ENCODE measurements at places on chromosomes 2 and 18.

- no peak for DNase-seq
Measured at GRCh38 chr2:176117823-176118371, 1.3 kb downstream of the HOXD10 start.

DNA sequence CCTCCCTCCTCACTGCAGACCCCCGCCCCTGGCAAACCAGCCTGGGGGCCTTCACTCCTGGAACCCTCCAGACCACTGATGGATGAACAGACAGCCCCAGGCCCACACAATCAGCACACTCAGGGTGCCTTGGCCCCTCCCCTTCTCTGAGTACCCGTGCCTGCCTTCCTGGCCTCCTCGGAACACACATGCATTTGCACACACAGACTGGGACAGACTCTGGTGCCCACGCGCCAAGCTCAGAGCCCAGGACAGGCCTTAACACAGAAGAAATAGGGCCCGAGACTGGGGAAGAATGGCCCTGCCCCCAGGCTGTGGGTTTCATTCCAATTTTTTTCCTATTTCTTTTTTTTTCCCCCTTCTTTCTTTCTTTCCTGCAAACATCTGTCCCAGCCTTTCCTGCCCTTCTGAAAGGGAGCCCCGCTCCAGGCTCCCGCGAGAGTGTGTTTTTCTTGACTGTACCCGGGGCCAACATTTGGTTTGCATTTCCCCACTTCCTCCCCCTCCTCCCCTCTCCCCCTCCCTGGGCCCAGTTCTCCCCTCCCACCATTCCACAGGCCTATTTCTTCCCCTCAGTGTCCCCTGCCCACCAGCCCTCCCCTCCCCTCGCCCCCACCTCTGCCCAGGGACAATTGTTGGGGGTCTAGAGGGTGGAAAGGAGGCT is 618 bp upstream of the TNS1 start:
- no peak for DNase-seq

- DNase-seq, result peak; percentile 81
Measured at GRCh38 chr2:59413751-59414570, 1139.5 kb downstream of the BCL11A start.

GRCh38 chr2:132871831-132872230 is 201.8 kb upstream of the LYPD1 start:
- DNase-seq, result no peak

- no peak for DNase-seq
Measured at GRCh38 chr2:8529706-8530277, 152.1 kb upstream of the ID2 start.

GRCh38 chr2:61710711-61711110 is 143.1 kb downstream of the FAM161A start:
- no peak for DNase-seq

- DNase-seq, result no peak
Measured at GRCh38 chr2:215854008-215854407, 159.3 kb downstream of the MREG start.

DNA sequence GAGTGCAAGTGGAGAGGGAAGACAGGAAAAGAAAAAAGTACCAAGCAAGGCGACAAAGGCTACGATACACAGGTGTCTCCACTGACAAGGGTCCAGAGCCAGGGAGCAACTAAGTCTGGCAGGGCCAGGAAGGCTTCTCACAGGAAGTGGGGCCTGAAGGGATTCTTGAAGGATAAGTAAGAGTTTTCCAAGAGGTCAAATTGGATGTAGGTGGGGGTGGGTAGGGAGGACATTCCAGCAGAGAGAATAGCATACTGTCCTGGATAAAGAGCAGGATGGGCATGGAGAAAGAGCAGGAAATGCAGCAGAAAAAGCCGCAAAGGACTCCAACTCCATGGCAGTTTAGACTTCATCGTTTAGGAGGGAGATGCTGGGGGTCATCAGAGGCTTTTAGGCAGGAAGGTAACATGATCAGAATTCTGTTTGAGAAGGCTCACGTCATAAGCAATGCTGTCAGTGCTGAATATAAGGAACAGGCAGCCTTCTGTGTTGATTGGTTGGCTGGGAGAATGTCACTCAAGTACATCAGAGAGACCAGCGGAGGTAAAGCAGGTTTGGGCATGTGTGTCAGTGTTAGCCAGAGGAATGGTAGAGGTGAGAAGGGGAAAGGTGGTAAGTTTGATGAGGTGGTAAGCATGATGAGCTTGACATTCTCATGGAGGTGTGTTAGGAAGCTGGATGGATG is 35.1 kb downstream of the ARHGAP25 start:
- DNase-seq, result no peak

GRCh38 chr2:45606796-45607195 is 4.3 kb downstream of the SRBD1 start:
- no peak for DNase-seq

- no peak for DNase-seq
Measured at GRCh38 chr18:58135701-58136331, 91.8 kb downstream of the NEDD4L start.

GRCh38 chr2:9333591-9334171 is 89.6 kb downstream of the ITGB1BP1 start:
- DNase-seq, result peak; percentile 3

- DNase-seq, result no peak
Measured at GRCh38 chr18:59159265-59159664, 19.6 kb downstream of the SEC11C start.

- DNase-seq, result no peak
Measured at GRCh38 chr2:7352191-7352590, 435.0 kb downstream of the RNF144A start.

DNA sequence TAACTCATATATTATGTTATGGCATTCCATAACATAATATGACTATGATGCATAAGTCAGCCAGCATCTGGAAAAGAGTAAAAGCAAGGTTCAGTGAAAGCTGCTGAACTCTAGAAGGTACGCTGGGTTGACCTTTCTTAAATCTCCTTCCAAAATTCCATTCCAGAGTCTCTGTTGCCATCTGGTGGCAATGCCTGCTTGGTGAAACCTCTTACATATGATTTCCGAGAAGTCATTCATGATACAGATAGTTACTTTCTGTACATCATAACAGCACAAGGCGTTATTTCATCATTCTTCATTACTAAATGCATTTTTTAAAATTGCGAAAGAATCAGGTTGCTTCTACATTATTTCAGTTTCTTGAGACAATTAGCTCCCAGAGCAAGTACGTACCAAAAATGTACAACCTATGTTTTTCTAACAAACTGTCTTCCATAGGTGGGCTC is 7.0 kb upstream of the EPG5 start:
- DNase-seq, result peak; percentile 56

DNA sequence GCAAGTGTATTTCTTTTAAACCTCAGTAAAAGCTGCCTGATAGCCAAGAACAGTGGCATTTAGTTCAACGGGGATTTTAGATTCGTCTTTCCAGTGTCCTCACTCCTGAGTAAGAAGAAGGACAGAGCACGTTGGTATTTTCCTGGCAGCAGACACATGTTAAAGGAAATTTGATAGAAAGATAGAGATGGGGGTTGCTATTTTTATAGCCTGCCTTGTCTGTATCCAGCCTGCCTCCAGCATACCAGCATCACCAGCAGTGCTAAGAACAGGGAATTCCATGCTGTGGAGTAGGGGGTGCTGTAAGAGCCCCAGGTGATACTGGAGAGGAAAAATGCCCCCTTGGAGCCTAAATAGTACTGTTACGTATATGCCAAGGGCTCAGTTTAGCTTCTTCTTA is 1.1 kb upstream of the SMYD1 start:
- DNase-seq, result no peak

DNA sequence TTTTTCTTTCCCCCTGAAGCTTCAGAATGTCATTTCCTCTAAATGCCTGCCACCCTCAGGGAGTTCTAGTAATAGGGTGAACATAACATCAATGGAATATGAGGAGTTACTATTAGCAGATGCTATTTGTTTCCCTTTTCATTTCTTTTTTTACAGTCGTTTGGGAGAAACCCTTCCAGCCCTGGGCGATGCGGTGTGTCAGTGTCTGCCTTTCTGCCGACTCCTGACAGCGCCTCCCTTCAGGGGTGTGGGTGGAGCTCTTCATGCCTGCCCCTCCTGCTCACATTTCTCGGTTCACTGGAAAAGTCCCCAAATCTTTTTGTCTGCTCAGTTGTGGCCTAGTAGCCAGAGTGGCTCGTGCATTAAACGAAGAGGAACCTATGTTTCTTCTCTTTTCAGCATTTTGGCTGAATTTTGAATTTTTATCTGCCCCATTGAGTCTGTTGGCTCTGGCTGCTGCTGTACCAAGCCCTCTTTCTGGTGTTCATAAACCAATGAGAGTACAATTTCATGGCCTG is 72.3 kb downstream of the FMNL2 start:
- no peak for DNase-seq

DNA sequence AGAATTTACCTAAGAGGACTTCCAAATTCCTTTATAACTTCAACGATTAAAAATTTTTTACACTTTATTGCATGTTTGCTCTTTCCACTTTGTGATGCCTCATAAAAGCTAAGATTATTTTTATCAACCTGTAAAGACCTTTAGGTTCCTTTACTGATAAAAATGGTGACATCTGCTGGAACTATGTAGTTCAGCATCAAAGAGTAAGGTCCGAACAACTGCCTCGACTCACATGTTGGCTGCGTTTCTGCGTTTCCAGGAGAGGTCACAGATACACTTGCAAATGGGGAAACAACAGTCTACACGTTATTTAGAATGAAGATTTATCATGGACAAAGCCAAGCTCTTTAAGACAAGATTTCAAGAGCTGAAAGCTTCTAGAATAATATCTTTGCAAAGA is 18.8 kb upstream of the TMX3 start:
- DNase-seq, result no peak

- no peak for DNase-seq
Measured at GRCh38 chr18:31042406-31043181, at the start of gene DSC3. Gene DSC3 (minus strand): TSS chr18:31042742. CDS start chr18:31042660, 82 bp downstream.

GRCh38 chr2:16652296-16653082 is 13.1 kb downstream of the CYRIA start:
- no peak for DNase-seq

DNA sequence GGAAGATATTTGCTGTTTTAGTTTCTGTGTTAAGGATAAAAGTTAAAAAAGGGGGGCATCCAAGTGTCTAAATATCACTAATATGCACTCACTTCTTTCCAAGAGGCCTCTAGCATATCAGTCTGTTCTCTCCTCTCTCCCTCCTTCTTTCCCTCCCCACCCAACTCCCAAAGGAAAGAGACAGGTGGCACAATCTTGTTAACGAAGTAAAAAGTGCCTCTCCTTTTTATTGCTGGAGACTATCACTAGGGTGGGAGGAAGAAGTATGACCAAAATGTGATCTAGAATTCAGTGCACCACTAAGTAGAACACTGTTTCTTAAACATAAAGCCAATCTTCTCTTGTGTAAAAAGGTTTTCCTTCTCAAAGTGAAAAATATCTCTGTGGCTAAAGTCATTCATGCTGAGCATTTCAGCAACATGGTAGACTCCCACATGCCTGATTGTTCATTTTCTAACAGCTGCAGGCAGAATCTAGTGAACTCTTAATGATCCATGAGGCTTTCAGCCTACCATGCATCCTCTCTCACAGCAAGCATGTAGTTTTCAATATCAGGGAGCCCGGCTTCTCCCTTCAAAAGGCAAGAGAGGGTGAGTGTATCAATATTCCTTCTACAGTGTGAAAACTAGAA is 39.5 kb downstream of the RNU4ATAC start:
- DNase-seq, result no peak

DNA sequence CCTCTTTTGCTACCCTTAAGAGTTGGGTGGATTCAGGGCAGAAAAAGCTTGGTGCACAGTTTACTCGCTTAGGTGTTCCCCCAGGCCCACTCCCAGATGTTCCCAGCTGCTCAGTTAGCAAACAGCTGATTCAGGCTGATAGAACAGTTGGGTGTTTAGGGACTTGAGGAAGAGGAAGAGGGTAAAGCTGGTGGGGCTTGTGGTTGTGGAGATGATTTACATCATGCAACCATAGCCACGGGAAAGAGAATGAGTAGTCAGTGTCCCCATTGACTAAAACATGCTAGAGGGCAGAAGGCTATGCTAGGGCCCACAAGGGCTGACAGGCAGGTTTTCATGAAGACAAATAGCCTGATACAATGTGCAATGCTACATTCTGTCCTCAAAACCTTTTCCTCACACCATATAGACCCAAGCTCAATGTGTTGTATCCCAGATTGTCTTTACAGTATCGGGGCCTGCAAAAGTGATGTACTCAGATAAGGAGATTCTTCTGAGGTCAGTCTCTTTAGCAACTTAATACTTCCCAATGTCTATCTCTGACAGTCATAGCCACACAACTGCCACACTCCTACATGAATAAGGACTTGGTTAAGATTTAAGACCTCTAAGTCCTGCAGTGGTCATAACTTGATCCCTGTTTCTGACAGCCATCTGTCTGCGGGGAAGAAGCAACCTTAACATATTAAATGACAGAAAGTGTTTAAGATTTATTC is 15.6 kb downstream of the COLEC12 start:
- no peak for DNase-seq

GRCh38 chr2:171181064-171182049 is 20.7 kb upstream of the TLK1 start:
- no peak for DNase-seq

GRCh38 chr2:86297382-86298147 is 39.9 kb downstream of the REEP1 start:
- DNase-seq, result no peak

DNA sequence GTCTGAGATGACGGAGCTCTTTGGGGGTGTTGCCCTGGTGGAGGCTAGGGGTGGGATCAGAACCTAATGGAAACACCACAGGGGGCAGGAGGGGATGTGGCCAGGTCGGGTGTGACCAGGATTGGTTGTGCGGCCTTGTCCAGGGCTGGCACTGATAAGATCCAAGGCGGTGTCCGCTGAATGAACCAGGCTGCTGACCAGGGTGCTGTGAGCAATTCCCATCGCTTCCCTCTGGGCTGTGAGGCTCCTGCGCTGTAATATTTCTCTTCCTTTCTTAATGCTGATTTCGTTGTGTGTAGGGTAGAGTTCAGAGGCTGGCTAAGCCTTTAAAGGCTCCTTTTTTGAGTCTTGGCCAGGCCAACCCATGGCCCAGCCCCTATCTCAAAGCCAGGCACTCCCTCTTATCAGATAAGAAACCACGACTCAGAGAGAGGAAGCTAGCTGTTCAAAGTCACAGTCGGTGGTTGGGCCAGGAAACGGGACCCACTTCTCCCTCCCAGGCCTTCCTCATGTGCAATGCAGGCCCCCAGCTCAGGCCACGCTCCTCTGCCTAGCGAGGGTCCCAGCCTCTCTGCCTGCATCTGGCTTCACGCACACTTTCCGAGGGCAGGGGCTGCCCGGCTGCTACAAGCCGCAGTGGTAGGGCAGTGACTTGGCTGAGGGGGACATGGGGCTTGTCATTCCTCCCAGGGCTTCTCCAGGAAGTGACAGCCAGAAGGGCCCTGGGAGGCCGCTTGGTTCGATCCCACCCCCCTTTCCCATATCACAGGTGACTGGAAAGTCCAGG is 26.0 kb upstream of the FOSL2 start:
- no peak for DNase-seq

- no peak for DNase-seq
Measured at GRCh38 chr2:194253528-194254259, 1403.3 kb upstream of the SLC39A10 start.

GRCh38 chr2:240999873-241000541 is 1.6 kb downstream of the SNED1 start:
- DNase-seq, result no peak

GRCh38 chr2:126656431-126657147 is 631 bp downstream of the GYPC start:
- DNase-seq, result no peak

GRCh38 chr2:223306371-223306770 is 254.4 kb downstream of the KCNE4 start:
- no peak for DNase-seq

- DNase-seq, result no peak
Measured at GRCh38 chr2:240432430-240432819, 3.0 kb upstream of the GPC1 start.
